Caco-2 (cell line): ENCODE measurements at places on chromosomes 12 and 14. TPM values are rescaled to one million over a fixed set of nuclear protein-coding genes. Genes with fewer than 3 reads are reported as not detected.

GRCh38 chr14:101058571-101058970 is 155.0 kb upstream of the RTL1 start:
- H3K27me3 ChIP-seq, result no peaks in the 10 kb centered on the region
- H3K4me3 ChIP-seq, result no peak overlapping the region
- no peak for DNase-seq
- no peaks in the 10 kb centered on the region for H3K4me1 ChIP-seq
- no peak overlapping the region for H3K27ac ChIP-seq

- no peaks in the 10 kb centered on the region for H3K36me3 ChIP-seq
- peaks cover 61% of the 10 kb centered on the region for H3K4me1 ChIP-seq
- H3K4me3 ChIP-seq, result no peak overlapping the region
- H3K27ac ChIP-seq, result peak overlapping the region; percentile 82
- DNase-seq, result peak; percentile 81
- H3K27me3 ChIP-seq, result no peaks in the 10 kb centered on the region
Measured at GRCh38 chr14:37546621-37547447, 48.2 kb downstream of the FOXA1 start.

Gene TMX1
- total RNA-seq, result 40.6 and 44.7 TPM in 2 replicates

GRCh38 chr14:21093769-21094681 is 4.4 kb downstream of the ZNF219 start:
- no peak for DNase-seq
- no peaks in the 10 kb centered on the region for H3K27me3 ChIP-seq
- H3K27ac ChIP-seq, result no peak overlapping the region

Gene MANSC1
- 27.5 and 28.9 TPM in 2 replicates for total RNA-seq

Gene HOXC4
- 2.9 and 4.1 TPM in 2 replicates for total RNA-seq

Gene SIRT4
- 2.1 and 3.6 TPM in 2 replicates for total RNA-seq

Gene HOXC6
- total RNA-seq, result 10.2 and 12.1 TPM in 2 replicates

DNA sequence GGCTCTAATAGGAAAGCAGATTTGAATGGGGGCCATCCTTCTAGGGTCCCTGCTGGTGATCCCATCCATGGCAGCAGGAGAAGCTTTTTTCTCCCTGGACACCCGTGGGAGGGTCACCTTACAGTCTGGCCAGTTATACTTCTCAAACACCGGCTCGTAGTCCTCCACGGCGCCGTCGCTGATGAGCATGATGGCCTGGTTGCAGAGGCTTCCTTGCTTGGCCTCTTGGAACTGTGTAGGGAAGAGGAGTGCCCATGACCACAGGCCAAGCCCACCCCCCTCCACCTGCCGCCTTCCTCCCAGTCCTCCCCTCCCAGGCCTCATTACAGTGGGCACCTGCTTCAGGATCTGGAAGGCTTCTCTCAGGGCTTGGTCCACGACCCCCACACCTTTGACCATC is 33.8 kb downstream of the CACNA2D4 start:
- H3K27ac ChIP-seq, result no peak overlapping the region
- H3K36me3 ChIP-seq, result no peaks in the 10 kb centered on the region
- H3K4me1 ChIP-seq, result peaks cover 6% of the 10 kb centered on the region; the same call in 1 of the 2 replicates
- H3K4me3 ChIP-seq, result no peak overlapping the region

DNA sequence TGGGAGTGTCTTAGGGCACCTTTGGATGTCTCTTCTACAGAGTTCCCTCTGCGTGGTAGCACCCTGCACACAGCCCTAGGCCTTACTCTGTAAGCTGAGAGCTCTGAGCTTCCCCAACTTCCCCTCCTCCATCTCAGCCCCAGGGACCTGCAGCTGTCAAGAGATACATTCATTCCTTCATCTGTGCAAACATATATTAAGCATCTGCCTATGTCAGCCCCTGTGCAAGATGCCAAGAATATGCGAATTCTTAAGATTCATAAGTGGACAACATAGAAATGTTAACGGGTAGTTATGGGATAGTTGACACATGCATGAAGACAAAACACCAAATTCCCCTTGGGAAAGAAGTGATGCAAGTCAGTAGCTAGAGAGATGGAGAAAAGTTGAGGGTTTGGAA is 190.8 kb downstream of the SLC41A2 start:
- H3K27ac ChIP-seq, result no peak overlapping the region
- H3K4me3 ChIP-seq, result no peak overlapping the region
- no peaks in the 10 kb centered on the region for H3K4me1 ChIP-seq
- no peaks in the 10 kb centered on the region for H3K27me3 ChIP-seq
- no peak for DNase-seq

Gene KRT5
- total RNA-seq, result 0.50 and 0.91 TPM in 2 replicates

DNA sequence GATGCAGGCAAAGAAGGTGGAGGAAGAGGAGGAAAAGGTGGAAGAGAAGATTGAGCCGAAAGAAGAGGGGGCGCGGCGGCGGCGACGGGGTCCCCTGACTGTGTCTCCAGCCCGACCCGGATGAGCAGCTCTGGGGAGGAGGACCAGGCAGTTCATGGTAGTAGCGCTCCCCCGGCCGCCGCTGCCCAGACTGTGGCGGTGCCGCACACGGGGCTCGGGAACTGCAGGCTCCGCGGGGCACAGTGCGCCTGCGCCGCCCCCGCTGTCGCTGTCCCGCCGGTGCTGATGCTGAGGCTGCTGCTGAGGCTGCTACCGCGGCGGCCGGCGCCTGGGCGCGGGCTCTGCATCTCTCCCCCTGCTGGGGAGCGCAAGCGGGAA is at the start of gene KCNH5:
KCNH5 (minus strand) TSS at position 225 of the 378 bp plus-strand sequence. CDS start 272 bp downstream, outside the sequence.
- no peaks in the 10 kb centered on the region for H3K36me3 ChIP-seq
- no peak for DNase-seq
- no peaks in the 10 kb centered on the region for H3K4me1 ChIP-seq

GRCh38 chr14:42130815-42131214 is 524.1 kb downstream of the LRFN5 start:
- no peaks in the 10 kb centered on the region for H3K36me3 ChIP-seq
- no peaks in the 10 kb centered on the region for H3K27me3 ChIP-seq
- DNase-seq, result no peak
- no peaks in the 10 kb centered on the region for H3K4me1 ChIP-seq
- no peak overlapping the region for H3K27ac ChIP-seq
- no peak overlapping the region for H3K4me3 ChIP-seq

GRCh38 chr12:106855221-106855758 is 80.8 kb downstream of the RIC8B start:
- peaks cover 32% of the 10 kb centered on the region for H3K4me1 ChIP-seq
- no peaks in the 10 kb centered on the region for H3K36me3 ChIP-seq
- H3K27ac ChIP-seq, result no peak overlapping the region

DNA sequence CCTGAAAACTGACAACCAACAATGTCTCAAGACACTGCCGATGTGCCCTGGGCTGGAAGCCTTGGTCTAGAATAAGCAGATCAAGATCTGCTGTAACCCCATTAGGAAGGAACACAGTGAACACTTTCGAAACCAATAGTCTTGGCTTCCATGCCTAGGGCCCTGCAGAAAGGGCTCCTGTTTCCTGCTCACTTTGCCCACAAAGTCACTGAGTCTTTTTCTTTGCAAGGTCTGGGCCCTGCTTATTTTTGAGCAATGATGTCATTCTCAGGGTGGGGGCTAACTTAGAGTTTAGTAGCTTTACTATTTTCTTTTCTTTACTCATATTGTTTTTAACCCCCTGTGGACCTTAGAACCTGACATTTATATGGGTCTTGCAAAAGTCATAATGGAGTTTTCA is 704.2 kb upstream of the TMEM132C start:
- DNase-seq, result no peak
- H3K4me1 ChIP-seq, result no peaks in the 10 kb centered on the region
- H3K27me3 ChIP-seq, result no peaks in the 10 kb centered on the region

DNA sequence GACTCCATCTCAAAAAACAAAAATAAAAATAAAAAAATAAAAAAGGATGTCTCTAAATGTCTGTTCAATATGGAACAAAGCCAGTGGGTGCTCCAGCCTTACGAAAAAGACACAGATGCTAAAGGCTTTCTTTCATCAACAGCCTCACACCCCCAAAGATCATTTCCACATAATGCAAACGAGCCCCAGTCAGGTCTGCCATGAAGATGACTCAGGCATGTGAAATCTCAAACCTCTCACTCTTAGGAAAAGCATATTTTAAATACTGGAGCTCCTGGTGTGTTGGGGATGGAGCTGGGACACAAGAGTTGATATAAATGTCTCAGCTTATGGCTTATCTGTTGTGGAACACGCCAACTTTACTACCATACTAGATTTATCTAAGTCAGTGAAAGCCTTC is 49.9 kb upstream of the PLXNC1 start:
- no peaks in the 10 kb centered on the region for H3K27me3 ChIP-seq
- no peak overlapping the region for H3K4me3 ChIP-seq
- H3K4me1 ChIP-seq, result peaks cover 28% of the 10 kb centered on the region
- no peaks in the 10 kb centered on the region for H3K36me3 ChIP-seq
- DNase-seq, result no peak
- H3K27ac ChIP-seq, result no peak overlapping the region

GRCh38 chr14:27242874-27243273 is 645.0 kb upstream of the NOVA1 start:
- H3K27me3 ChIP-seq, result no peaks in the 10 kb centered on the region
- H3K4me3 ChIP-seq, result no peak overlapping the region
- no peak for DNase-seq

DNA sequence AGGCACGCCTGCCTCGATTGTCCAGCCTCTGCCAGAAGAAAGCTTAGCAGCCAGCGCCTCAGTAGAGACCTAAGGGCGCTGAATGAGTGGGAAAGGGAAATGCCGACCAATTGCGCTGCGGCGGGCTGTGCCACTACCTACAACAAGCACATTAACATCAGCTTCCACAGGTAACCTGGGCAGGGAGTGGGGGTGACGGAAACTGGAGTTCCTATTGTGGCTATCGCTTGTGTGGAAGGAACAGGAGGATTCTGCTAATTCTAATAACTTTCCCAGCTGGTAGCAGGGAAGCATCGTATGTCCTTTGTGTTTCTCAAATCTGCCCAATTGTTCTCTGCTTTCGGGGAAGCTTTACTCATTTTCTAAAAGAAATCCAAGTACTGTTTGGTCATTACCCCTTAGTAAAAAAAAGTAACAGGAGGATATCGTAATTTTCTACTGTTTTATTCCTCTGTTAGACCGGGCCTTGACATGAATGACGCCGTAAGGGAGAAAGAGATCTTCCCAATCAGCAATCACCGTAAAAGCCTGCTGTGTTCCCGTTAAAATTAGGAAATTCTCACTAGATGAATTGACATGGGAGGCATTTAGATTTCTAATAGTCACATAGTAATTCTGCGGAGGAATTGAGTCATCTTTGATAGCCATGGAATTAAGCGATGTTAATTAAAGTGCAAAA is 449 bp downstream of the THAP2 start:
- no peaks in the 10 kb centered on the region for H3K27me3 ChIP-seq
- no peak for DNase-seq
- peaks cover 11% of the 10 kb centered on the region; the same call in 1 of the 2 replicates for H3K4me1 ChIP-seq
- H3K4me3 ChIP-seq, result peak overlapping the region; percentile 78
- H3K36me3 ChIP-seq, result no peaks in the 10 kb centered on the region; the same call in 1 of the 2 replicates

Gene FSCB
- total RNA-seq, result not detected in 2 replicates

Gene TM9SF1
- total RNA-seq, result 41.9 and 47.1 TPM in 2 replicates

Gene KRT81
- 0.28 and 0.45 TPM in 2 replicates for total RNA-seq

GRCh38 chr14:80781972-80782367 is 159.6 kb downstream of the CEP128 start:
- DNase-seq, result no peak
- no peak overlapping the region for H3K4me3 ChIP-seq

Gene NR4A1
- total RNA-seq, result 37.9 and 41.8 TPM in 2 replicates

DNA sequence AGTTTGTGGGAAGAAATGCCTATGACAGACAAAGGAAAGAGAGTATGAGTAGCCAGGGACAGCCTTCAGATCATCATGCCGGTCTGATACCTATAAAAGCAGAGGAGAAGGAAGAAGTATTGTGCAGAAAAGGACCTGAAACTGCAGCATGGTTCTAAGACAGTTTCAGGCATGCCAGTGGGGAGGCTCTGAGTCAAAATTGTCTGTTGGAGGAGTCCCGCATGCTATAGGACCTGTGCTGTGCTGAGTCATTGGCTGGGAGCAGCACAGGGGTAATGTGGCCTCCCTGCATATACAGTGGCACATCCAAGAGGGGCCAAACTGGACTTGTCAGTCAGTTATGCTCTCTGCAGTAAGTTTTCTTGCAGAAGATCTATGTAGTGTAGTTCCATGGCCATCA is 40.7 kb downstream of the NEUROD4 start:
- DNase-seq, result no peak
- no peak overlapping the region for H3K4me3 ChIP-seq
- no peaks in the 10 kb centered on the region for H3K4me1 ChIP-seq
- H3K27ac ChIP-seq, result no peak overlapping the region
- H3K27me3 ChIP-seq, result no peaks in the 10 kb centered on the region
- H3K36me3 ChIP-seq, result no peaks in the 10 kb centered on the region

Gene NUMB
- total RNA-seq, result 66.2 and 67.6 TPM in 2 replicates

Gene MBD6
- 82.2 and 105 TPM in 2 replicates for total RNA-seq

DNA sequence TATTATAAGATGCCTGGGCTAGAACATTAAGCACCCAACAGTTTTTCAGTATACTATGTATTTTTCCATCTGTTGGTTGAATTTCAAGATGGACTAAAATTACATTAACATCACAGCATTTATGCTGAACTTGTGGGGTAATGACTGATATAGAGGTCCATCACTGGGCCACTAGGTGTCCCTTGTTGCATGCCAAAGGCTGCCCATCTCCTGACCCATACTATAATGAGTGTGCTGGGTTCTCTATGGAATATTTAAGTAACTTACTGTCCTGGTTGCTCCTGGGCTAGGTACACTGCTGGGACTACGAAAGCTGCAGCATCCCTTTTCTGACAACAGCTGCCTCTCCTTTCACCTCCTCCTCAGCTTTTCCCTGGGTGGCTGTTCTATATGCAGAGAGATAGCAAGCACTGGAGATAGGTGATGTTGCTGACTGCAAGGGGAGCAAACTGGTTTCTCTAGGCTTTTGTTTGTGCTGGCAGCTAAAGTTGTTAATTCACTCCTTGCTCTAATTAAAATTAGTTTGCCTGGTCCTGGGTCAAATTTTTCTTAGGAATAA is 138.6 kb upstream of the TRHDE start:
- no peaks in the 10 kb centered on the region for H3K4me1 ChIP-seq
- no peak for DNase-seq
- H3K36me3 ChIP-seq, result no peaks in the 10 kb centered on the region

Gene NEUROD4
- total RNA-seq, result not detected in 2 replicates

GRCh38 chr14:75911883-75912282 is 69.9 kb downstream of the TGFB3 start:
- no peak overlapping the region for H3K27ac ChIP-seq
- H3K4me3 ChIP-seq, result no peak overlapping the region
- H3K4me1 ChIP-seq, result peaks cover 43% of the 10 kb centered on the region

GRCh38 chr12:1560704-1561103 is 33.7 kb downstream of the FBXL14 start:
- no peak overlapping the region for H3K27ac ChIP-seq
- H3K36me3 ChIP-seq, result no peaks in the 10 kb centered on the region
- no peaks in the 10 kb centered on the region for H3K4me1 ChIP-seq
- no peak for DNase-seq
- no peaks in the 10 kb centered on the region for H3K27me3 ChIP-seq

DNA sequence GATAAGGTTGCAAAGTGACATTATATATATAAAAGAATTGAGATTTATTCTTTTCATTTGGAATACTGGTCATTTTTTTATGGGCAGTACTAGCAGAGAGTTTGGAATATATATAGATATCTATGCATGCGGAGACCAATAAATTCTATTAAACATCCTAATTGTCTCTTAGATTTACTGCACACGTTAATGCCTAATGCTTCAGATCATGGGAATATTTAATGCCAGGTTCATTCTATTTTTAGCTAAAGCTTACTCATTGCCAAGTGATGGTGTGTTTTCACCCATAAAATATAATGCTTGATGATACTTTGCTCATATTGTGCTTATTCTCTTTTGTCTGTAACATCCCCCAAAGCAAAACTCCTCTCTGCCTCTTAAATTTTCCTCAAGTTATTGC is 264.4 kb downstream of the TMEM117 start:
- H3K27ac ChIP-seq, result no peak overlapping the region
- H3K36me3 ChIP-seq, result no peaks in the 10 kb centered on the region
- DNase-seq, result no peak
